Naive B cell (primary cell): ENCODE measurements at places on chromosomes 2 and 18.

- DNase-seq: no peak
These were observed 59.1 kb downstream of the TNS1 start for GRCh38 chr2:217943446-217944321.

GRCh38 chr2:15547115-15547876, 13.8 kb downstream of the NBAS start:
- no peak for DNase-seq

GRCh38 chr2:74191596-74192380, 6.6 kb upstream of the MTHFD2 start:
- no peak for DNase-seq

GRCh38 chr18:31931163-31931885, 11.6 kb downstream of the TRAPPC8 start:
- DNase-seq: no peak

DNA sequence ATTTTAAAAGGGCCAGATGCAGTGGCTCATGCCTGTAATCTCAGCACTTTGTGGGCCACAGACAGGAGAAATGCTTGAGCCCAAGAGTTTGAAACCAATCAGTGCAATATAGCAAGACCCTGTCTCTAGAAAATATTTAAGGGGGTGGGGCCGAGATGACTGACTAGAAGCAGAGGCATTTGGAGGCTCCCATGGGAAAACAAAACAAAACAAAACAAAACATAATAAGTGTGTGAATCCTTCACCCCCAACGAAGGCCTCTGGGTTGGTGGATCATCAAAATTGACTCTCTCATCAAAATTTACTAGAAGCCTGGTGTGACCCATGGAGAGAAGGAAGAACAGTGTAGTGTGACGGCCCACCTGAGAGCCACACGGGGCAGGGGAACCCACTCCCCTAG, 560.9 kb downstream of the LRP1B start:
- DNase-seq: no peak

- no peak for DNase-seq
These were observed 3.7 kb upstream of the OTX1 start for GRCh38 chr2:63046961-63047320.

- no peak for DNase-seq
These were observed 339.1 kb upstream of the GALNT5 start for GRCh38 chr2:156918410-156918809.
